ENCODE measurements at places on chromosomes 7 and 10.
A peak's percentile ranks its signal among the peaks of the same experiment; 100 is the strongest.

DNA sequence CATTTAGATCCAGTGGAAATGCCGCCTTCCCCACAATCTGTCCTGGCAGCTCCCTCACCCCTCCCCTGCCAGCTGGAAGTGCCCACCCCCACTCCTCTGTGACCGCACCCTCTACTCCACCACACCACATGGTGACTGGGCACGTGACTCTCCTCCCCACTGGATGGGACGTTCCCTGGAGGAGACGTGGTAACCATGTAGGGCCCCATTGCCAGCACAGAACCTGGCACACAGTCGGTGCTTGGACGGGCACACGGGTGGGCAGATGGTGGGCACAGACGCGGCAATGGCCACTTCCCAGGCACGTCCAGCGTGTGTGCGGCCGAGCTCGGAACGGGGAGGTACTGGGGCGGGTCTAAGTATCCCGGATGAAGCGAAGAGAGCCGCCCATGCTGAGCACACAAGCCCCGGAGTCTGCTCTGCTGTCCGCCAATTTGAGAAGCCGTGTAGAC lies 245.6 kb downstream of the MAD1L1 start:
- no peak for DNase-seq

DNA sequence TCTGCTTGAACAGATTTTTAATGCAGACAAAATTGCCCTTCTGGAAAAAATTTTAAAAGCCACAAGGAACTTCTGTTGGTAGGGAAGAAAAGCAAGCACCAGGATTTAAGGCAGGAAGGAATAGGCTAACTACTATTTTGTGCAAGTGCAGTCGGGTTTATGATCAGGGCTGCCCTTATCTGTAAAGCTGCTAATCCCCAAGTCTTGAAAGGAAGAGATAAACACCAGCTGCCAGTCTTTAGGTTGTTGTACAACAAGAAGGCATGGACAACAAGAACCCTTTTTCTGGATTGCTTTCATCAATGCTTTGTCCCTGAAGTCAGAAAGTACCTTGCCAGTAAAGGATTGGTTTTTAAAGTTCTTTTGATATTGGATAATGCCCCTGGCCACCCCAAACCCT lies 40.7 kb downstream of the RALA start:
- DNase-seq: no peak

GRCh38 chr10:11037991-11038390 lies 20.3 kb downstream of the CELF2 start:
- no peak for DNase-seq

DNA sequence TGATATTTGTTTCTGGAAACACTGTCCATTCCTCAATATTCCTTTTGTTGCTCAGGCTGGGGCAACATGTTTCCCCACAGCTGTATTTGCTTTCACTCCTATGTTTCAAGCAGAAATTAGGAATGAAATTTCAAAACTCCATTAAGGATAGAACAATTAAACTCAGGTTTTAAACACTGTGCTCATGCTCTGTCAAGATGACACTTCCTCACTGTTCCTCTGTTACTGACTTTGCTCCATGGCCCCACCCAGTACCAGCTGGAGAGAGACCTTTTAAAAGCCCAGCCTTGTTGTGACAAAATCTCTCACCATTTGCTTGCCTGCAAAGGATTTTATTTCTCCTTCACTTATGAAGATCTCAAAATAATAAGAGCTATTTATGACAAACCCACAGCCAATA lies 197.4 kb downstream of the ELMO1 start:
- DNase-seq: no peak

- peak; percentile 83 for DNase-seq
Observed at GRCh38 chr7:2403718-2404648, 572 bp downstream of the CHST12 start.

DNA sequence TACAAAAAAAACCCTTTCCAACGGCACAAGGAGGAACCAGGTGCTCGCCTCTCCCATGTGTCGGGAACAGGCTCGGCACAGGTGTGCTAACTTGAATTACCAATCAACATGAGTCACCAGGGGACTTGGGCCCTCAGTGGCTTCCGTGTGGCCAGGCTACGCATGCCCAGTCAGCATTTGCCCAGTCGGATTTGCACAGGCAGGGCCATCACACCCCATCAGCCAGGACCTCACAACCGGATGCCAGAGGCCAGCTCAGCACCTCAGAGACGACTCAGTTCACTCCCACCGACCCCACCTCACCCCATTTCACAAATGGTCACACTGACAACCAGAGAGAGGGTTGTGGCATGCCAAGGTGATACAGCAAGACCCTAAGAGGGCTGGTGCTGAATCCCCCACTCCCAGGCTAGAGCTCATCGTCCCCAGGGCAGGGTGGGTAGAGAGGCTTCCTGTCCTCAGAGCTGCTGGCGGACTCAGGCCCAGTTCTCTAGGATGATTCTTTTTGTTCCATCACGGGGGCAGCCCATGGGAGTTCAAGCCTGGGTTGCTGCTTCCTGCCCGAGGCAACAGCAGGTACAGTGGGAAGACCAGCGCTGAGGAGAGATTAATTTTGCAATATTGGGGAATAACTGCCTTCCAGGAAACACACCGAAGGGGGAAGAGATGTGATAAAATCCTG lies 13.6 kb downstream of the ANXA11 start:
- no peak for DNase-seq

DNA sequence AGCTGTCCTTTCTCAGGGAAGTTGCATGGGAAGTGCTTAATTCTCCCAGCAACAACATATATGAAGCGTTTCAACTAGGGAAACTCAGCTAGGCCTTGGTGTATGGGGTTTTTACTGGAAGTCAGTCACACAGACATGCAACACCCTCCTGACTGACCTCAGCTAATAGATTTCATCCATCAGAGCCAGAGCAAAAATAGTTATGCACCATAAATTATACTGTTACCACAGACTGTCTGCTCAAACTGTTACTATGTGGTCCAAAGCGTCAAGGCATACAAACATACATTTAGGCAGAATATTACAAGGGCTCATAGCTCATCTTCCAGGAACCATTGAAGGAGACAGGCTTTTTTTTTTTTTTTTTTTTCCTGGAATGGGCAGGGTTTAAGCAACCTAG lies 417.9 kb downstream of the ANKRD7 start:
- DNase-seq: no peak

GRCh38 chr10:85318809-85319807 lies 990.7 kb downstream of the CCSER2 start:
- no peak for DNase-seq

- DNase-seq: no peak
Observed at GRCh38 chr10:50361946-50362345, 110.6 kb upstream of the ASAH2 start.

DNA sequence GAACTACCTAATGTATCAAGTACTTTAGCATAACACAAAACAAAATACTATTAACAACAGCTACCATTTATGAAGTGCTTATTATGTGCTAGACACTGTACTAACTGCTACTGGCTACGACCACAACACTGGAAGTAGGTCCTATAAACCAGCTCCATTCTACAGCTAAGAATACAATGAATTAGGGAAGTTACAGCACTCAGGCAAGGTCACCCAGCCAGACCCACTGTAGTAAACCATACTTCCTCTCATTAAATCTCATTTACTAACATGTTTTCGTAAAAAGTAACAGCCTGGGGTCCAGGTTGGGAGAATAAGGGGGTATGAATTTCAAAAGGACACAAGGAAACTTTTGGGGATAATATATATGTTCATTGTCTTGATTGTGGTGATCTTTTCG lies 25.4 kb downstream of the NAPEPLD start:
- no peak for DNase-seq

DNA sequence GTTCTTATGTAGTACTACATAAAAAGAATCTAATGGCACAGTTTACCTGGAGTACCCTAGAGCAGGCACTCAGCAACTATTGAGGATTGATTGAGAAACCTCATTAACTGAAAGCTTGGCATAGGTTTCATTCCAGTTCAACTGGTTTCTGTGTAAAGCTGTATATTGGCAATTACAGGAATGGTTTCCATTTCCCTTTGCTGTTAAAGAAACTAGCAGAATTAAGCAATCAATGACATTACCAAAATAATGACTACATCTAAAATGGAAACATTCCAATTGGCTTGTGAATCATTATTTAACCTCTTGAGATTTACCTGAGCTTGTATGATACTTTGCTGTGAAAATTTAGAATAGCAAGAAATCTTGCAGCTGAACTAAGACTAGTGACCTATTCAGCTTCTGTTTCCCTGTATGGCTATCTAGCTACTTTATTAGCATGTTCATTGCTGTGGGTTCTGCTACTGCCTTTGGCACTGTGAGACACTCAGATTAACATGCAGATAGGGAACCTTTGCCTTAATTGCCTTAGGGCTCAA lies 33.5 kb upstream of the CADPS2 start:
- DNase-seq: no peak

DNA sequence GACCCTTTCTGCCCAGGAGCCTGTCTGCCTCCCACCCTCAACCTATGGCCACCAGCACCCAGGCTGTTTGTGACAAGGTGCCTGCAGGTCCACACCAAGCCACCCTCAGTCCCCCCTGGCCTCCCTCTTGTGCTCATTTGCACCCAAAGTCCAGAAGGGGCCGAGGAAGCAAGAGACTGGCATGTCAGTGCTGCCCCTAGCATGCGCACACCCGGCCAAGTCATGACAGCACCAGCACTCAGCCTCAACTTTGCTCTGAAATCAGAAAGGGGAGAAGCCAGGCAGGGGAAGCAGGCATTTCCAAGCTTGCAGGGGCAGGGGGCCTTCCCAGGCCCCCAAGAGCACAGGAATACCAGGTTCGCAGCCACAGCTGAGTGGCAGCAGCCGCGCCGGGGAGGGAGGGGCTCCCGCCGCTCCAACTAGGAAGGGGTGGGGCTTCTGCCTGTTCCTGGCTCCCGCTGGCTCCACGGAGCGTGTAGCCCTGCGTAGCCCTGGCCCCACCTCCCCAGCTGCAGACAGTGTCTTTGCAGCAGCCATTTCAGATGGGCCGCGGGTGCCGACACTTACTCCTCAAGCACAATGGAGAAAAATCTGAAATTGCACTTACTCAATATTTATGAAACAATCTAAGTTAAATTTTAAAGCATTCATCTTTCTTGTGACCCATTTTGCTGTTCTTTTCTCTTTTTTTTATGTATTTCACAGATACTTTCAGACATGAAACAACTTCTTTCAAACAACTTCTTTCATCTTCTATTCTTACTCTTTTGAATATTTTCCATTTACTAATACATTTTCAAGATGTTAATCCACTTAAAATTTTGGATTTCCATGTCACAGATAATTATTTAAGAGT lies 54.9 kb upstream of the ABCB5 start:
- no peak for DNase-seq

DNA sequence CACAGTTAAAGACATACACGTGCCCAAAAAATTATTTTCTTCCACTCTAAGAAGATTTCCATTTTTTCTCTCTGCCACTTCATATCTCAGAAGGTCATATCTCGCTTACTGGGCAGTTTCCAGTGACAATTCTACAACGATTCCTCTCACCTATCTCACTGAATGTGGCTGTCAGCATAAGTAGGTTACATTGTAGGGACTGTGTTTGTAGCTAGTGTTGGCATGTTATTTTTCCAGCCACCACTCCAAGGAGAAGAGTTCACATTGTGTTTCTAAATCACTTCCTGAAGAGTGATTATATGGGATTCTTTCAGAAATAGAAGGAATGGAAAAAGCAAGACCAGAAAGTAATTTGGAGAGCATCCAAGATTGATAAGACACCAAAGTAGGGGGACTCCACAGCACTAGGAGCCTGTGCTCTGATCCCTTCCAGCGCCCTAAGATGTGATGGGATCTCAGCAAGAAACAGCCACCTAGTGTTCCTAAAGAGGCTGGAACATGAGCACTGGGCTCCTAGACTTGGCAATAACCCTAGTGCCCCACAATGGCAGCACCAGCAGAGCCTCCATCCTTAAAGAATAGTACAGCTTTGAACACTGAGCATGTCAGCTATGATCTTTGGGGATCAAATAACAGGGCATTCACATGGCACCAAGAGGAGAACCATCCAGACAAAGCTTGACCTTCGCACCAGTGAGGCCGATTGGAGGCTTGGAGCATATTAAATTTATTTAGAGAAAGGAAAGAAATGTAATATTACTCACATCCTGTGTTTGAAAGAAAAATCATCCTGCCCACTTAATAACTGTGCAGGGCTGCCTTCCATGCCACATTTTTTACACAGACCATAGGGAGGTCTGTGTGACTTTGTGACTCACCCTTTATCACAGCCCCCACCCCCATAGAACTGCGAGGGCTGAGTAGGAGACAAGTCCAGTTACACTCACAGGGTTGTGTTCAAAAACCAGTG lies 51.8 kb downstream of the CAV1 start:
- no peak for DNase-seq

DNA sequence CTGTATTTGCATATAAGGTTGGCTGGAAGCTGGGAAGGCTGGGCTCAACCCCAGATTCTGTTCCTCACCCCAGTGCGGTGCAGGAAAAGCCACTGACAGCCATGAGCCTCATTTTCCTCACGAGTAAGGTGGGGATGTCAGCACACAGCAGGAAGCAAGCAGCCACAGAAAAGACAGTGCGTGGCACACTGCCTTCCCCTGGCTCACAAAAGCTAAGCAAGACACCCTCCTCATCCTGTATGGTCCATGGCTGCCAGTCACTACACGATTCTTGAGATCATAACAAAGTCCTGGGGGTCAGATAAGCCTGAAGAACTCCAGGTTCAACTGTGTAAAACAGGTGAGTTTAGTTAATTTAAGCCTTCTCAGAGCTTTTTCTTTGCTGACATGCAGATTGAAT lies 28.9 kb upstream of the DDC start:
- no peak for DNase-seq

DNA sequence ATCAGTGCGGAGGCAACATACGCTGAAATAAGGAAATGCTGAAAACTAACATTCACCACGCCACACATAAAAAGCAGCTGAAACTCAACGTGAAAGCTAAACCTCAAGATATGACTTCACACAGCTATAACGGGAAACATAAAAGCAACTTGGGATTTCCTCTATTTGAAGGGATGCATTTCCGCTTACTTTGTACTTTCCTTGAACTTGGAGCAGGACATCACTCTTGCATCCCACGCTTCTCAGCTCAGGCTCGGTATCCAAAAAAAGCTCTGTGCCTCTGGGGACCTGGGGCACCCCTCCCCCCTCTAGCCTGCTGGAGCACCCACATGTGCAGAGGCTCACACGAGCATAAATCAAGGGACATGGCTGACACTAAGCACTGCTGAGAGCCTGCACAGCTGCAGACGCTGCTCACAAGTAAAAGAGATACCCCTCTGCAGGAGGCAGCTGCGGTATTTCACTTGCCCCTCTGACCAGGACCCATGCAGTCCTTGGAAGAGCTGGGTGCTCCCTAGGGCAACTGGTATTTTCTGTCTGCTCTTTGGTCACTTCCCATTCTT lies 34.2 kb downstream of the PARD3 start:
- DNase-seq: no peak

DNA sequence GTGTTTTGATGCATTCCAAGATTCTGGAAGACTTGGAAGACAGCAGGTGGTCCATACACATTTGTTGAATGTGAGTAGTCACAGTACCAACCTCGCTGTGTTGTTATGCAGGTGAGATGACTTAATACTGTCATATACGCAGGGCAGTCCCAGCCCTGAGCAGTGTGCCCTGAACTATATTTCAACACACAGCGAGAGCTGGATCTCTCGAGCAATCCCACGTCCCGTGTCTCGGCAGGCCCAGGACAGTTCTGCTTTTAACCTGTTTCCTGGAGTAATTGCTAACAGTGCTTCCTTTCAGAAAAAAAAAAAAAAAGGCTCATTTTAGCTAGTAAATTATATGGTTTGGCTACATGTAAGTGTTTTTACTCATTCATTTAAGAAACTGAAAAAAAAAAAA lies 179.7 kb downstream of the PRKCQ start:
- no peak for DNase-seq

GRCh38 chr10:75894761-75895160 lies 463.3 kb downstream of the LRMDA start:
- DNase-seq: no peak

- DNase-seq: no peak
Observed at GRCh38 chr7:1014681-1015080, 29.7 kb upstream of the GPR146 start.
